ENCODE measurements at places on chromosomes 3 and 15.

- DNase-seq: no peak
These were observed 826 bp downstream of the LRRC58 start for GRCh38 chr3:120348065-120348990.

DNA sequence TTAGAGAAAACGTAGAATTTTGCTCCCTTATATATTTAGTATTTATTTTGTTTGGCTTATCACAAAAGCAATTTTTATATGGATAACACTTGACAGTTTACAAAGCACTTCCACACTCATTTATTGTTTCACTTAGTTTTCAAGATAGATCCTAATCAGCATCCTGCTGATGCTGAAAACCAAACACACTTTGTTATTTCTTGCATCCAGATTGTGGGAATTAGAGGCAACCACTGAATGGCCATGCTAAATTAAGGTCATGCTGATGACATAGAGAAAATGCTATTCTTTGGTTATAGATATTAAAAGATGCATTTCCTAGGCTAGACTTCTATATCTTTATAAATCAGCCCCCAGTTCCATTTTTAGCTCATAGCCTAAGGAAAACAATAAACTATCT is 474.1 kb upstream of the KCNMB2 start:
- DNase-seq: no peak

GRCh38 chr3:3628676-3629328 is 170.4 kb upstream of the LRRN1 start:
- no peak for DNase-seq

GRCh38 chr3:174457758-174458157 is 401.4 kb upstream of the NAALADL2 start:
- DNase-seq: no peak

GRCh38 chr3:15955968-15956367 is 158.2 kb upstream of the ANKRD28 start:
- no peak for DNase-seq

- DNase-seq: no peak
These were observed 61.9 kb upstream of the STXBP5L start for GRCh38 chr3:120846073-120846472.

GRCh38 chr3:160556141-160556540 is 9.2 kb downstream of the KPNA4 start:
- no peak for DNase-seq

- no peak for DNase-seq
These were observed 23.3 kb downstream of the RASGRF1 start for GRCh38 chr15:79067072-79067833.

- no peak for DNase-seq
These were observed 30.4 kb upstream of the HERC1 start for GRCh38 chr15:63864186-63864585.

DNA sequence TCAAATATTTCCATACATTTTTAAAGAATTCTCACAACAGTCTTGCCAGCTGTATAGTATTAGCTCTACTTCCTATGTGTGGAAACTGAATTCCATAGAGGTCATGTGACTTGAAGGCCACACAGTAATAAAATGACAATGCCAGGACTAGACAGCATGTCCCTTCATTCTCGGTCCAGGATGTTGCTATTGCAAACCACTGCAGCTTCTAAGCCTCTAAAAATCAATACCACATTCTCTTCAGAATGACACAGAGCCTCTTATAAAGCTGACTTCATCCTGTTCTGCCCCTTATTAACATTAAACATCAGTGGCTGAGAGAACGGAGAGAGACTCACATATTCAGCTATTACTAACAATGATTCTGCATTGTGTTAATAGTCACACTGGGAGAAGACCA is 240.3 kb upstream of the PEX5L start:
- no peak for DNase-seq

DNA sequence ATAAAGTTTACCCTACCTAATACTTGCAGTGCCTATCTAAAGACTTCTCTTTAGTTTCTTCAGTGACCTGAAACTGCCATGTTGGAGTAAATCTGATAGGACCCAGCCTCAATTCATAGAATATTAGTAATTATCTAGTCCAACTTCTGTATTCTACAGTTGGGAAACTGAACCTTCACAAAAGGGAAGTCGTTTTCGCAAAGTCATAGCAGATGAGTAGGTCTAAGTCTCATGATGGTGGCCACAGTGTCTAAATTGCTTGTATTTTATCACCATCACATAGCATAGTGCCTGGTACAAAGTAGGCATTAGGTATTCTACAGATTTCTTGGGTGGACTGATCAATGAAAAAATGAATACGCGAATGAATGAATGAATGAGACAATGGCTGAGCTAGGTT is 8.4 kb downstream of the GMNC start:
- no peak for DNase-seq

DNA sequence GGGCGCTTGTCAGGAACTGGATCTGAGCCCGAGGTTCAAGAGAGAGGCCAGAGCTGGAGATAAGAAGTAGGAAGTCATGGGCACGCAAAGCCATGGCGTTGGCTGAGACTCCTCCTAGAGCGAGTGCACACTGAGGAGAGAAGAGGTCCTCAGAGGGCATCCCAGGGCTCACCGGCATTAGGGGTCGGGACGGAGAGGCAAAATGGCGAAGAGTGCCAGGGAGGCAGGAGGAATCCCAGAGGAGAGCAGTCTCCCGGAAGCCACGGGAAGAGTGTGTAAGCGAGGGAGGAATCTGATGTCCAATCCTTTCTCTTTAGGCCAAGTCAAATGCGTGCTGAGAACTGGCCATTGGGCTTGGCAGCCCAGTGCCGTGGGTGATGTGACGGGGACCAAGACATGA is 24.0 kb downstream of the EFCC1 start:
- peak; percentile 40 for DNase-seq

GRCh38 chr15:41971089-41971894 is 1.1 kb downstream of the EHD4 start:
- DNase-seq: peak; percentile 63

GRCh38 chr15:74549816-74550215 is 8.8 kb downstream of the ARID3B start:
- DNase-seq: no peak

DNA sequence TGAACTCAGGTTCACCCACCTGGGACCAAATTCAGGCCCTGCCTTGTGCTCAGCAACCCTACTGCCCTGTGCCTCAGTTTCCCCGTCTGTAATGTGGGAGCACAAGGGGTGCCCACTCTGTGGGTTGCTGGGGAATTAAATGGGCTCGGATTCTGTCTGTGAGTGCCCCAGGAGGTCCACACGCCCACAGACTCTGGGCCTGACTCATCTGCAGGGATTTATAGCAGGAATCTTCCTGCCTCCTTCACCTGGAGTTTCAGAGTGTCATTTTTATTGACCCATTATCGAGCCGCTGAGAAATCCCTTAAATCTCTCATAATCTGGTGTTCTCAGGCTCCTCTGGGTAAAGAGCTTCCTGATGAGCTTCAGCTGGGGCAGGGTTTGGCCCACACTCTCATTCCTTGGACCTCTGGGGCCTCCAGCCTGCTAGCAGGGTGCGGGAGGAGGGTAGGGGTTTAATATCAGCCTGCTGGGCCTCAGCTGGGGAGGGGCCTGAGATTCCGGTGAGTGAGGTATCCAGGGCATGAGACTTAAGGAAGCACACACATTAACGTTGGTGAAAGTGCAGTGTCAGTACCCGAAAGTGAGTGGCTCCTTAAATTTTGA is 16.4 kb downstream of the C3orf18 start:
- no peak for DNase-seq

- no peak for DNase-seq
These were observed 260.3 kb downstream of the ADAMTS17 start for GRCh38 chr15:100081454-100081853.

DNA sequence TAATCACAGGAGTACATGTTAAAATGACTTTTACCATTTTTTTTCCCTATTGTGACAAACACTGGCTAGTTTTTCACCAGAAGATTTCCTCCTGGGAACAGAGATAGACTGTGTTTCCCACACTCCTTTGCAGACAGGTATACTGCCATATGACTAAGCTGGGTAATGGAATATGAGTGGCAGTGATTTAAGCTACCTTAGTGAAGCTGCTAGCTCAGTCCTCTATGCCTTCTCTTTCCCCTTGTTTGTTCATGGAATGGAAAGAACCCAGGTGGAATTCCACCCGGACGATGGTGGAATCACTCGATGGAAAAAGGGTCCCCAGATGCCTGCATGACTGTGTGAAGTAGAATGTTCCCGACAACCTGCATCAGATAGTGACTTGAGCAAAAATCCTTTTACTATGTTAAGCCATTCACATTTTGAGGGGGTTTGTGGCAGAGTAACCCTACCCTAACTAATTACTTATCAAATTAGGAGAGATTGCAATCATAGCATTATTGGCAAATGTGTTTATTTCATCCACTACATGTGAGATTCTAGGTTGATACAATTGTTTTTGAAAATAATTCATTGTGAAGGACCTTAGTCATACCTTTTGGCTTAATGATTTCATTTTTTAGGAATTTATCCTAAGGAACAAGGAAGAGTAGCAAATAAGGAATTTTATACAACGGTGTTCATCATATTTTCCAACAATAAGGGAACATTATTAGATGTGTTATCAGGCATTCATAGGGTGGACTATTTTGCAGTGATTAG is 16.5 kb downstream of the THSD4 start:
- DNase-seq: no peak

DNA sequence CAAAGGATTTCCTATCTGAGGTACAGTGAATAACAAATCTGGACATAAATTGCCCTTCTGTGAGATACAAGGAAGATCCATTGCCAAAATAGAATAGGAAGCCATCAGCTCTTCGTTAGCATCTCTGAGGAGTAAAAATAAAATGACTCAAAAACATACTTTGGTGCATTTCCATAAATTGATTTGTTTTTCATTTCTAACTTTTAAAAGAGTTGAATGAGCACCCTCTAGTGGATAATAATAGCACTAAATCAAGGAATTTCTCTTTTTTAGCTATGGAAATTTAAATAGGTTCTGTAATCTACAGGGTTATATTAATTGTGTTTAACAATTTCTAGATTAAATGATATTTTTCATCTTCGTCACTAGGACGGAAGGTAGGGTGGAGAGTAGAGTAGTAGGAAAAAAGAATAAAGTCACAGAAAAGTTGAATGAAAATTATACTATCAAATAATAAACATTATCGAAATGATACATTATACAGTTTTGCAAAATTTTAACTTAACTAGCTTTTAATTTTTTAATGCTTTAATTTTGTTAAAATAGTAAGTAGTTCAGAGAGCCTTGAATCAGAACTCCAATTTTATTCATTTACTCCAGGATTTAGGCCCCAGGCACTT is 6.4 kb downstream of the NSUN3 start:
- no peak for DNase-seq

GRCh38 chr3:139574026-139574947 is 34.7 kb upstream of the RBP1 start:
- DNase-seq: peak; percentile 31

DNA sequence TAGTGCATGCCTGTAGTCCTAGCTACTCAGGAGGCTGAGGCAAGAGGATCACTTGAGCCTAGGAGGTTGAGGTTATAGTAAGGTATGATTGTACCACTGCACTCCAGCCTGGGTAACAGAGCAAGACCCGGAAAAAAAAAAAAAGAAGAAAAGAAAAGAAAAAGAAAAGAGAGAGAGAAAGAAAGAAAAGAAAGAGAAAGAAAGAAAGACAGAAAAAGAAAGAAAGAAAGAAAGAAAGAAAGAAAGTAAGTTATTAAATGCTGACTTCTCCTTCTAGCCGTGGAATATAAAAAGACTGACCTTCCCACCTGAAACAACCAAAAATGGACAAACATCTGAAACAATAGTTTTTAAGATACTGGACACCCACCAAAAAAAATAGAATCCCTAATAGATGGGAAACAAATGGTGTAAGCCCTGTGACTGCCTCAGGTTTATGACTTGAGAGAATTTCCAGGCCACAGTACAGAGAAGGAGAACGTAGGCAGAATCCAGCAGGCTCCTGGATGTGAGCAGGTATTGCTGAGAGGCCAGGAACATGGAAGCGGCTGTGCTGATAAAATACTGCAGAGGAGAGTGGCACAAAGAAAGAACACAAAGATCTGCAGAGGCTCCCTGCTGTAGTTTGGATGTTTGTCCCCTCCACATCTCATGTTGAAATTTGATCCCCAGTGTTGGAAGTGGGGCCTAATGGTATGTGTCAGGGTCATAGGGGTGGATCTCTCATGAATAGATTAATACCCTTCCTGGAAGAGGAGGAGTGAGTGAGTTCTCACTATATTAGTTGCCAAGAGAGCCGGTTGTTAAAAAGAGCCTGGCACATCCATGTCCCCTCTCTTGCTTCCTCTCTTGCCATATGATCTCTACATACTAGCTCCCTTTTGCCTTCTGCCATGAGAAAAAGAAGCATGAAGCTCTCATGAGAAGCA is 41.8 kb upstream of the PRSS50 start:
- no peak for DNase-seq

- DNase-seq: no peak
These were observed 4.6 kb upstream of the CX3CR1 start for GRCh38 chr3:39284457-39284881.

DNA sequence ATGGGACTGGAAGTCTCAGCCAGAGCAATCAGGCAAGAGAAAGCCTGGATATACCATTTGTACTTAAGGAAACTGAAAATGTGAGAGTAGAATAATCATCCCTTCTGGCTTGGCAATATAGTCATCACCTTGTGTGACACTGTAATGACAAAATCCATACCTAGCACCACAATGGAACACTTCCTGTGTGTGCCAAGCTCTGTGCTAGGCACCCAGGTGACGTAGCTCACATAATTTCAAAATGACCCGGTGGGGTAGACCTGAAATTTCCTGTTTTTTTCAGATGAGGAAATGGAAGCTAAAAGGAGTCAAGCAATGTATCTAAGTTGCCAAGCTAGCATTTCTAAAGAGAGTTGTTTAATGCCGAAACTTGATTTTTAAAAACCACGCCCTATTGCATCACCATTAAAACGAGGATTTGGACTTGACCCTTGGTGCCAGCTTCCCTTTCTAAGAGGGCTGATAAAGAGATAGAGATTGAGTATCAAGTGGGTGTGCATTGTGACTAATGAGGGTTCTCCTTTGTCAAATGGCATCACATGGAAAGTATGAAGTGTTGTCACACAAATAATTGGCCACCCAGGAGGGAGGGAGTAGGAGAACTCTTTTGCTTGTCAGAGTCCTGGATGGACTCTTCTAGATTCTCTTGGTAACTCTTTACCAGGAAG is 141.3 kb upstream of the PDZRN3 start:
- DNase-seq: no peak

- no peak for DNase-seq
These were observed 220.0 kb downstream of the FAM43A start for GRCh38 chr3:194905696-194906095.

GRCh38 chr3:18098960-18099587 is 326.1 kb downstream of the SATB1 start:
- DNase-seq: no peak

GRCh38 chr3:141456301-141456625 is 30.6 kb upstream of the RASA2 start:
- no peak for DNase-seq

DNA sequence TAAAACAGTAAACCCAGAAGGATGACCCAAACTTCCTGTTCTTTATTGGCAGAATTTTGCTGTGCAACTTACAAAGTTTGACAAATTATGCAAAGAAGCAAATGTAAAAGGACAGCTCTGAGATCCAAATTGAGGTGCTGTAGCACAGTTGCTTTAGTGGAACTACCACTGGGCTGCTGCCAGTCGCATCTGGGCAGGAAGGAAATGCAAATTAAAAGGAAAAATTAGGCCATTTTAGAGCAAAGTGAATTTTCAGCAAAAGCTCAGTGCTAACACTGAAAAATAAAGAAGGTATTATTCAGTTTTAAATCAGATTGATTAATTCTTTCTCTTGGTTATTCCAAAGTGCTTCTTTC is 104.5 kb downstream of the ZMAT3 start:
- no peak for DNase-seq
